ENCODE measurements at places on chromosomes 11 and 22. TPM values are rescaled to one million over a fixed set of nuclear protein-coding genes. Genes with fewer than 3 reads are reported as not detected.

DNA sequence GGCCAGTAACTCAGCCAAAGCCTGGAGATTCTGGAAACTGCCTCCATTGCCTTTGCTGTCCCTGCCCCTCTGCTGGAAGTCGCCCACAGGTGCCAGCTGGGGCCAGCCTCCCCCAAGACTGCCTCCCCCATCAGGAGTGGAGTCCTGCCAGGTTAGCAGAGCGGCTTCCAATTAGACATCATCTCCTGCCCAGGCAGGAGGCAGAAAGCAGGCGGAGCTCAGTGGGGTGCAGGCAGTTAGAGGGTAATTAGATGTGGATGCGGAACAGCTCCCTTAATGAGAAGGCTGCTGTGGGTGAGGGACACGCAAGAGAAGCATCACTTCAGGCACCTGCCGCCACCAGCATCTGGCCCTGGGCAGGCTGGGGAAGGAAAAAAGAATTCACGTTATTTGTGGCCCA lies 90.9 kb upstream of the TP53I11 start:
- DNase-seq, result no peak

GRCh38 chr22:50082961-50083461 lies 2.2 kb downstream of the MLC1 start:
- DNase-seq, result no peak

DNA sequence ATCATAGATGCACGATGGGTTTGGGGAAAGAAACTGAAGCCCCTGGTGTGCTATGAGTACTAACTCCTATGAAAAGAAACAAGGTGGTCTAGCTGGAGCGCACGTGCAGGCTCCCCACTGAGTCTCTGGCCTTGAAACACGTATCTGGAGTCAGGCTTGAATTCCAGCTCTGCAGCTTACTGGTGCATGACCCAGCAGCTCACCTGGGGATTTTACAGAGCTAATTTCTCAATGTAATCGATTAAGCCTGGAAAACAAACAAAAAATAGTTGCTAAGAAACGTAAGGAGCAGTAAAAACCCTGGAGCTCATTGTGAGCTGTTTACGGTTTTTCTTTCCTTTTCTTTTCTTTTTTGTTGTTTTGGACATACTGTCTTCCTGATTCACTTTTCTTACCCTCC lies 12.3 kb downstream of the KCNJ1 start:
- no peak for DNase-seq

GRCh38 chr11:3962406-3962840 lies 107.0 kb downstream of the STIM1 start:
- DNase-seq, result no peak

DNA sequence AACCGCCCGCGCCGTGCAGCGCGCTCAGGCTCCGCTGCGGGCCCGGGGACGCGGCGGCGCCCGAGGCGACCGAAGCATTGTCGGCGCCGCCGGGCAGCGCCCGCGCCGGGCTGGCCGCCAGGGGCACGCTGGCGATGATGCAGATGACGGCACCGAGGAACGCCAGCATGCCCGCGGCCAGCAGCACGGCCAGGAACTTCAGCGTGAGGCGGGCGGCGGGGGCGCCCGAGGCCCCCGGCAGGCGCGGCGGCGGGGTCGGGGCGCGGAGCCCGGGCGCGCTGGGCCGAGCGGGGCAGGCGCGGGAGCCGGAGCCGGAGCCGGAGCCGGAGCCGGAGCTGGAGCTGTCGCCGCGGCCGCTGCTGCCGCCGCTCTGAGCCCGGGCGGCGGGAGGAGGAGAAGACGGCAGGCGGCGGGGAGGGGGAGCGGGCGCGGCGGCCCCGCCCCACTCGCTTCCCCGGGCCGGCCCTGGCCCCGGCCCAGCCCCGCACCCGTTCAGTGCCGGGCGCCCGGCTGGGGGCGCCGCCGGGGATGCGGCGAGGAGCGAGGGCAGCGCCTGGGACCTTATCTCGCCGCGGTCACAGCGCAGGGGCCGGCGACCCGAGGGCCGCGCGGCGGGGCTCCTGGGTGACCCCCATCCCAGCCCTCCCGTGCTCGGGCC lies at the start of gene NPTXR:
TSS of gene NPTXR (minus strand) at position 372 of the 658 bp plus-strand sequence.
- DNase-seq, result peak; percentile 70

DNA sequence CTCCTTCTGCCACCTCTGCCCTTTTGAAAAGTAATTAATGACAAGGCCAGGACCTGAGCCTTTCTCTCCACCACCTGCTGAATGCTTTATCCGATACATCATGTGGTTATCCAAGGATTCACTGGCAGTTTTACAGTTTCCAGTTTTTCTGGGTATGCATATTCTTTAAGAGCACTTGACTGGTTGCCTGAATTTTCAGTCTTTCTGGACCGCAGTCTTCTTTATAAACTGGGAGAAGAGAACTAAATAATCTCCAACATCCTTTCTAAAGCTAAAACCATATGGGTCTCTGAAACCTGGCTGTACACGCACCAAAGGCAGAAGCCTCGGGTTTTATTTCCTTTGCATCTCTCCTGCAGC lies 65.1 kb downstream of the BTG4 start:
- DNase-seq, result peak; percentile 58

DNA sequence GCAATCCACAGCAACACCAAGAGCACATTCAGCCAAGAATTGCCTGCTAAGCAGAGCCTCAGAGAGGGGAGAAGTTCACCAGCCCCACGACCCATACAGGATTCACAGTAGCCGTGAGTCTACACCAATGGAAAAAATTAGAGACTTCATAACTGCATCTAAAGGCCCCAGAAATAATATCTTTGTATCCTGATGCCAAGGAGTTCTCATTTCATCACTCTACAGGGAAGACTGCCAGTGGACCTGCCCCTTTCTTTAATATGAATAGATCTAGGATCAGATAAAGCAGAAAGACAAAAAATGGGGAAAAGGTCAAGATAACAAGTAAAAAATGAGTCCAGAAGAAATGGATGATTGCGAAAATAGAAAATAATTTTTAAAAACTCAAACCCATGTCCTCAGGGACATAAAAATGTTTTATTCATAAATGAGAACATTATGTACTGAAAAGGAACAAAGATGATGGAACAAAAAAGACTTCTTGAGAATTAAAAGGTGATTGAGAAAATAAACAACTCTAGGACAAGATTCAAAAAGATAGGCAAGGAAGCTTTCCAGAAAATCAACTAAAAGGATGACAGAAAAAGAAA lies 9.5 kb downstream of the APOL3 start:
- no peak for DNase-seq

The B4GALNT4 gene
- 12.4 TPM for polyA plus RNA-seq

The LRP4 gene
- polyA plus RNA-seq, result 20.7 TPM

The CABP2 gene
- not detected for polyA plus RNA-seq

The OR51G2 gene
- polyA plus RNA-seq, result not detected

The CTSW gene
- 0.81 TPM for polyA plus RNA-seq

The SLC6A5 gene
- polyA plus RNA-seq, result not detected

The ZFPL1 gene
- polyA plus RNA-seq, result 24.1 TPM

The SAAL1 gene
- 18.5 TPM for polyA plus RNA-seq
